Amniotic epithelial cell (primary cell): ENCODE measurements at places on chromosomes 5 and 9.

GRCh38 chr9:19927560-19927959 is 138.7 kb upstream of the SLC24A2 start:
- no peak for DNase-seq

DNA sequence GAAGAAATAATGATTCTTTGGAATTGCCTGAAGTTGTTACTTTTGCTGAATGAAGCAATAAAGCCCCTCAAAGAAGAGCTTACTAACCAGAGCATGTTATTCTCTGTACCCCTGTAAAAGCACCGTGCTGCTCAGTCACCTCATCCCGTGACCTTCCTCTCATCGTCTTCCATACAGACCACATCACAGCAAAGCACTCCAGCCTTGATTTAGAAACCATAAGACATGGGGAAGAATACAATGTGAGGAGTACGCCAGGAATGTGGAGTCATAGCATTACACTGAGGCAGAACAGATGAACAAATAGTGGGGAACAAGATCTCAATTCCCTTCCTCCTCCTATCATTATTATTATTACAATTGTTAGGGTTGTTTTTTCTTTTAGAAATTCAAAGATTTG is 49.1 kb downstream of the ERAP1 start:
- DNase-seq: peak; percentile 73

GRCh38 chr9:86253577-86253976 is 5.9 kb downstream of the C9orf153 start:
- no peak for DNase-seq

DNA sequence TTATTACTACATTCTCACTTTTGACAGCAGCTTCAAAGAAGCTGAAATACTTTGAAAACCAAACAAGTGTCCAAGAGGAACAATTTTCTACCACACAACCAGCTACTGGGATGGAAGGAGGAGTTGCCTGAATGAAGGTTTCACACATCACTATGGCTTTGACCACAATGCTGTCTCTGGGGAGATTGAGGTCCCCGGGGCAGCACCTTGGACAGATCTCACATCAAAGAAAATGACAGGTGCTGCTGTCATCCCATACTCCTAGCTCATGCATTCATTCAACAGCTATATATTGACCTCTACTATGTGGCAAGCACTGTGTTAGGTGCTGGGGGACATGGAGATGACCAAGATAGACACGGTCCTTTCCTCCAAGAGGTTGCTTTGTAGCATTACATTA is 233.2 kb upstream of the RASEF start:
- DNase-seq: no peak

GRCh38 chr5:170846416-170846815 is 15.4 kb upstream of the RANBP17 start:
- DNase-seq: no peak

DNA sequence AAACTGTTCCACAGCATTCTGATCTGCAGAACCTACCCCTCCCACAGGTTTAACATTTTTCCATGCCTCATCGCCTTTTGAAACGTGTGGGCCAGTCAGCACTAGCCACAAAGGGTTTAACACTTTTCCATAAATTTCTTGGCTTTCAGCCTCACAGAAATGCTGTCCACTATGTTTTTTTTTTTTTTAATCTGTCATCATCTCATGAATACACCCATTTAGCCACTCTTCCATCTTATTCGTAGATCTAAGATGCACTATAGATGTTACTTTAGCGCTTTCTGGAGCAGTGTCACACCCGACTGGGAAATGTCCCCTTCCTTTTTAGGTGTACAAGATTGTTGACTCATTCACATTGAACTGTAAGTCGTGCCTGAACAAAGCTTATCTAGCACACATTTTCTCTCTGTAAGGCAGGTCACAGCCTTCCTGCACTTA is 62.3 kb downstream of the GCNT1 start:
- DNase-seq: no peak

DNA sequence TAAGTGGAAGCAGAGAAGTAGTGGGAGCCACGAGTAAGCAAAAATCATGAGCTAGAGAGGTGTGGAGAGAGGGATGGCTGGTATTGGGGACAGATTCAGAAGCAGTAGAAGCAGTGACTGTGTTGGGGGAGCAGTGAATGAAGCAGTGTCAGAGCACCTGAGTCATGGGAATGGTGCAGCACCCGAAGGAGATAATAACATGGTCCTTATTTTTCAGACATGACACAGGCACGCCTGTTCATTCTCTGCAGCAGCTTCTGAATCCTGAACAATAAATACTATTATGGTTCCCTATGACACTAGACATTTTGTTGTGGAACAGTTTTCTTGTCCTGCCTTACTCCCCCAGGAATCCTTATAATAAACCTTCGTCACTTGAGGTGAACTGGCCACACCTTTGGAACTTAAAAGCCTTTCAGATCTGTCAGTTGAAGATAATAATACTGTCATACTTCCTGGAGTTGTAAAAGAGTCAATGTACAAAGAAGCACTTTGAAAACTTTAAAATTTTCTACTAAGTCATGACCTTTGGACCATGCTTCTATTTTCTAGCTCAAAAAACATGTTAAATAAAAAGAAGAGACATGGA is 7.0 kb upstream of the RASA1 start:
- DNase-seq: no peak
